ENCODE measurements at places on chromosomes 12 and 14. TPM values are rescaled to one million over a fixed set of nuclear protein-coding genes. Genes with fewer than 3 reads are reported as not detected.

Gene NUP107
- total RNA-seq, result 48.9 TPM

GRCh38 chr12:11026118-11026517 lies 3.7 kb upstream of the TAS2R19 start:
- no peak for DNase-seq

DNA sequence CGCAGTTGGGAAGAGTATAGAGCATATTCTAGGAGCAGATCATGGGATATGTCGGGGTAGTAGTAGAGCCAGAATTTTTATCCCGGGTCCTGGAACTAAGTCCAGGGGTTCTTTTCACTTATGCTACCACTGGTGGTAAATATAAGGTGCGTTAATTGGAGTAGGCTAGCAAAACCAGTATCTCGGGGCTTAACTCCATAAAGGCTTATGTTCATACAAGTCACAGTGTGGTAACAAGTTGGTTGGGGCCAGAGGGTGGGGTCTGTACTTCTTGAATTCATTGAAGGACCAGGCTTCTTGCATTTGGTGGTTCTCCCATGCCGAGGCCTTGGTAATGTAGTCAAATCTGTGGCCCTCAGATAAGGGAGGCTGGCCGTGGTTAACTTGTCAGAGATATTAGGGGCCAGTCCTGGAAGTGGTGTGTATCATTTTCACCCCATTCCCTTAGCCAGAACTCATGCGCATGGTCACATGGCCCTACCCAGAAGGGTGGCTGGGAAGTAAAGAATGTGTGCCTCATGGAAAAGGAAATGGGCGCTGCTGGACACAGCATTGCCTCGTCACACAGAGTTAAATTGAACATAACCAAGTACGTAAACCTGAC lies 1.5 kb upstream of the ZNF641 start:
- DNase-seq, result no peak

DNA sequence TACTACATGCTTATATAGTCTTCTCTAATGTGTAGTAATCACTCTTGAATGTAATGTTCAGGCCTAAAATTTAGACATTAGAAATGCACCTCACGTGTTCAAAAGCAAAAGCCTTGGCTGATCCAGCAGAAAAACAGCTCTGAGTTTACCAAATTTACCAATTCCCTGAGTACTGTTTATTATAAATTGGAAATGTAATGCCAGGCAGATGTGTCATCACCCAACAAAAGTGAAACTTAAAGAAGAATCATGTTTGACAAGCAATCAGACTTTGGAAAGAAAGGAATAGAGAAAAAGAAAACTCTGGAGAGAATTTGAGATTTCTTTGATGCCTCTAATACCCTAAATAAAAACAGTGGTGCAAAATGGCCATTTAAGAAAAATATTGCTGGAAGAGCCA lies 26.5 kb upstream of the STRAP start:
- no peak for DNase-seq

Gene TMEM260
- total RNA-seq, result 14.4 TPM

GRCh38 chr12:14691560-14691959 lies 4.8 kb downstream of the GUCY2C start:
- peak; percentile 28 for DNase-seq

GRCh38 chr14:104702673-104703072 lies 13.3 kb downstream of the INF2 start:
- DNase-seq, result no peak

Gene TSPAN8
- total RNA-seq, result 12.0 TPM

DNA sequence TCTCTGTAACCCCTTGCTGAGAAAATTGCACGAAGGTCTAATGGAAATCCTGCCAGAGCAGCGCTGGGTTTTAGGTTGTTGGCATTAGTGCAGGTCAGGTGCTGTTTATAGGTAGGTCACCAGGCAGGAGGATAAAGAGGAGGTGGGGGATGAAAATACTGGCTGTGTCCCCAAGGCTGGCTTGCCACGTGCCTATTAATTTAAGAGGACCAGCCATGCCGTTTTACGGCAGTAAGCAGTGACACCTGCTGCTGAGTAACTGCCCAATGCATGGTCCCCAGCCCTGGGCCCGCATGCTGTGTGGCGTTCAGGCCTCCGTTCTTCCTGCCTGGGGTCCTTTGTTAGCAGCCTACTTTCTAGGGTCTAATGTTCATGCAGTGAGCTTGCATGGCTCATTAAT lies 67.2 kb downstream of the WDR20 start:
- no peak for DNase-seq

DNA sequence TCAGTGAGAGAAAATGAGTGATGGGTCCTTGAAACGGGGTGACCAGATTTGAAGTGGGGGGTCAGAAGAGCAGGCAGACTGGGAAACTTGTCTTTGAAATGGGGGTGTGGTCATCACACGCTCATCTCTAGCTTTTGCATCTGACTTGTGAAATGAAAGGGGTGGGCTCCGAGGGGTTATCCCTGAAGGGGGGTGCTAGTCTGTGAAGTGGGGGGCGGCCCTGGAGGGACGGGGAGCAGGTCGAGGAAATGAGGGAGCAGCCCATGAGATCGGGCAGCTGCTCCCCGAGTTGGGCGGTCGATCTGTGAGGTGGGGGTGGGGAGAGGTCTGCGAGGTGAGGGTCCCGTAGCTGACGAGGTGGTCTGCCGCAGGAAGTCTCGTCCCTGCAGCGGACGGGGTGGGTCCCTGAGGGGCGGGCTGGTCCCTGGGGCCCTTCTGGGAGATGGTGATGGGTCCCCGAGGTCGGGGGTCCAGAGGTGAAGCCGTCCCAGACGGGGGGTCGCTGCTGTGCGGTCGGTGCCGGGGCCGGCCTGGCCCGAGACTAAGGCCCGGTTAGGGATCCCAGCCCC lies 542 bp downstream of the PXN start:
- no peak for DNase-seq

- DNase-seq, result no peak
Measured at GRCh38 chr14:82720946-82721345, 1187.3 kb upstream of the SEL1L start.

DNA sequence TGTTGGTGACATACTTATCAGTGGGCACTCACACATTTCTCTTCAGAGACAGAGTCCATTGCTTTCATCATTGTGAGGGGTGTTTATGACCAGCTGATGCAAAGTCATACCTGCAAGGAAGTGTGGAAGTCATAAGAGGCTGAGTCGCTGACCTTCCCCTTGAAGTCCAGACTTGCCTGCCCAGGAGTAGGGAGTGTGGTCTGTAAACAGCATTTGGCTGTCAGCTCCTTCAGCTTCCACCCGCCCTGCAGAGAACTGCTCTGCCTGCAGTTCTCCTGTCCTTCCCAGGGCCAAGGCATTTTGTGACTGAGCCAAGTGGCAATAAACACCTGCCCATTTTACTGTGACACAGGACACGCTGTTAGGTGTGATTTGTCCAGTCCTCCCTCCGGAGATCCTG lies 801.3 kb downstream of the BCL11B start:
- DNase-seq, result no peak

DNA sequence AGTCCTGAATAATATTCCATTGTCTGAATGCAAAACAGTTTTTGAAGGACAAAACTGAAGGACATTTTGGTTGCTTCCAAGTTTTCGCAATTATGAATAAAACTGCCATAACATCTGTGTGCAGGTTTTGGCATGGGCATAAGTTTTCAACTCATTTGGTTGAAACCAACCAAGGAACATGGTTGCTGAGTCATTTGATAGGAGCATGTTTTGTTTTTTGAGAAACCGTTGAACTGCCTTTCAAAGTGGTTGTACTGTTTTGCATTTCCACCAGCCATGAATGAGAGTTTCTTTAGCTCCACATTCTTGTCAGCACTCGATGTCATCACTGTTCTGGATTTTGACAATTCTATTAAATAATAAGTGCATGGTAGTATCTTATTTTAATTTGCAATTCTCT lies 23.0 kb upstream of the GSG1 start:
- DNase-seq, result no peak

- DNase-seq, result peak; percentile 78
Measured at GRCh38 chr14:20610002-20610765, 19.0 kb upstream of the RNASE12 start.

GRCh38 chr12:118325081-118325480 lies 47.6 kb downstream of the TAOK3 start:
- no peak for DNase-seq

DNA sequence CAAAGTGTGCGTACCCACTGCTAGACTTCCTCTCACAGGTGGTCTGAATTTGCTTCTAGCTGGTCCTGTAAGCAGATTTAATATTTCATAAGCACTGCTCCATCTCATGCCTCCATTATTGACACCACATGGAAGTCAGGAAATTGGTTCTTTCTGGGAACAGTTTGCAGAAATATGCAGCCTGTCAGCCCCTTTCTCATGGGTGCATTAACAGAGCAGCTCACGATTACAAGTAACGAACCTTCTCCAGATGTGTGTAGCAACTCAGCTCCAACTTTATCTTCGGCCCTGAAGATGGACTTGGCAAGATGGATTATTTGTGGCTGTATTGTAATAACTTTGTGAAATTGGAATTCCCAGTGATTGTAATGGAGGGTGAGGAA lies 214.5 kb upstream of the DDHD1 start:
- DNase-seq, result no peak

GRCh38 chr12:41213107-41213506 lies 25.0 kb downstream of the PDZRN4 start:
- no peak for DNase-seq

Gene CIROP
- not detected for total RNA-seq

Gene PEBP1
- 269 TPM for total RNA-seq

- DNase-seq, result no peak
Measured at GRCh38 chr12:122873540-122873939, 22.4 kb downstream of the VPS37B start.

GRCh38 chr14:51653079-51653774 lies 1.5 kb downstream of the FRMD6 start:
- DNase-seq, result no peak

Gene ACSM4
- not detected for total RNA-seq

- DNase-seq, result no peak
Measured at GRCh38 chr12:132307976-132308852, 21.2 kb downstream of the GALNT9 start.

DNA sequence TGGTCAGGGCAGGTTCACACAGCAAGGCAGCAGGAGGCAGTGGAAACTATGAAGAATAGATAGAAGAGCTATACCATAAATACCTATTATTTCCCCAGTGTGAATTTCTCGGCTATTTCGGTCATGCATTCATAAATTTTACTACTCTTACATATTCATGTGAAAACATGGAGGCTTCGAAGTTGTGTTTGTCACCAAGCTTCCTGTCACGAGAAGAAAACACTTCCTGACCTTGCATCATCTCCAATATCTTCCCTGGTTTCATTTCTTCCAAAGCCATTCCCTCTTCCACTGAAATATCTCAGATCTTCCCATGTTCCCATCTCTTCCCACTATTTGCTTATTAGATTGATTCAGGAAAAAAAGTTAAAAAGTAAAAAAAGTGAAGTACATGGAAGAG lies 80.4 kb downstream of the CPNE8 start:
- no peak for DNase-seq

GRCh38 chr14:77290705-77291104 lies 19.7 kb upstream of the NGB start:
- no peak for DNase-seq

- DNase-seq, result peak; percentile 68
Measured at GRCh38 chr14:24093901-24094840, at the start of gene PCK2. TSS of gene PCK2 (plus strand) at chr14:24094311. CDS start at chr14:24094406, 95 bp downstream.

GRCh38 chr14:70188659-70189455 lies at the start of gene SLC8A3:
TSS of gene SLC8A3 (minus strand) at chr14:70188951. CDS start at chr14:70168422, 20,529 bp downstream.
- no peak for DNase-seq

Gene TCL1B
- total RNA-seq, result not detected

DNA sequence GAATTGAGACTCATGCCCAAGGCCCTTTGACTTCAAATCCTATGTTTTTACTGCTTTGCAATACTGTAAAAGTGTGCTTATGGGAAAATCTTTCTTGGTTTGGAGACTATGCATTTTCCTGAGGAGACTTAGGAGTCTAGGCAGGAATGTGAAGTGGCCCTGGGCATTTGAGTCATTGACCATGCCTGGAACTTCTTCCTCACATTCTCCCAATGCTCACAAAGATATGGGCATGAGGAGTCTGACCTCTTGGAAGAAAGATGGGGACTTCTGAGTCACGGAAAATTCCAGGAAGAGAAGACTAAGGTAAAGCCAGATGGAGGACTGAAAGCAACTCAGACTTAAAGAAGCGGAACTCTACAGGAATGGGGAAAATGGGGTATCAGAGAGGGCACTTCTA lies 38.2 kb upstream of the ZNF641 start:
- no peak for DNase-seq

Gene OS9
- total RNA-seq, result 290 TPM

GRCh38 chr14:77036484-77037214 lies 8.1 kb upstream of the IRF2BPL start:
- DNase-seq, result no peak

Gene ZFHX2
- 1.8 TPM for total RNA-seq

GRCh38 chr12:54932691-54933090 lies 51.9 kb downstream of the TESPA1 start:
- DNase-seq, result no peak

Gene ZDHHC17
- total RNA-seq, result 69.0 TPM

Gene STON2
- total RNA-seq, result 8.0 TPM

Gene PTGER2
- 34.8 TPM for total RNA-seq

GRCh38 chr12:118870551-118870950 lies 110.8 kb upstream of the SRRM4 start:
- no peak for DNase-seq

Gene TBK1
- total RNA-seq, result 32.2 TPM

GRCh38 chr14:52455291-52456088 lies 96.8 kb downstream of the TXNDC16 start:
- no peak for DNase-seq
